ENCODE measurements at places on chromosomes 16 and 17.

GRCh38 chr16:49937886-49938285, 82.0 kb upstream of the ZNF423 start:
- no peak for DNase-seq

DNA sequence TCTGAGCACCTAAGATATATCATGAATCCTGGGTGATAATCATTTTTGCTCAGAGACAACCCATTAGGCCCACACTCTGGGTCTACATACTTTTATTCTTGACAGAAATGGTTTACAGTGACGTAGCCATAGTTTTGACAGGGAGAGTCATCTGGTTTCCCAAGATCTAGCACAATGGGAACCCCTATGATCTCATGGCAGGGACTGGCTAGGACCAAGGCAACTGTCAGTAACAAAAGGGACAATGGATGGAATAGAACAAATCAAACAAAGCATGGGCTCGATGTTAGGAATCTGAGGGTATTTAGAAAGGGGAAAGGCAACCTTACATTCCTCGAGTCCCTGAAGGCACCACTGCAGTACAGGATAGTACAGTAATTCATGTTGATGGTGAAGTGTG, 20.5 kb downstream of the CFAP97D1 start:
- no peak for DNase-seq

DNA sequence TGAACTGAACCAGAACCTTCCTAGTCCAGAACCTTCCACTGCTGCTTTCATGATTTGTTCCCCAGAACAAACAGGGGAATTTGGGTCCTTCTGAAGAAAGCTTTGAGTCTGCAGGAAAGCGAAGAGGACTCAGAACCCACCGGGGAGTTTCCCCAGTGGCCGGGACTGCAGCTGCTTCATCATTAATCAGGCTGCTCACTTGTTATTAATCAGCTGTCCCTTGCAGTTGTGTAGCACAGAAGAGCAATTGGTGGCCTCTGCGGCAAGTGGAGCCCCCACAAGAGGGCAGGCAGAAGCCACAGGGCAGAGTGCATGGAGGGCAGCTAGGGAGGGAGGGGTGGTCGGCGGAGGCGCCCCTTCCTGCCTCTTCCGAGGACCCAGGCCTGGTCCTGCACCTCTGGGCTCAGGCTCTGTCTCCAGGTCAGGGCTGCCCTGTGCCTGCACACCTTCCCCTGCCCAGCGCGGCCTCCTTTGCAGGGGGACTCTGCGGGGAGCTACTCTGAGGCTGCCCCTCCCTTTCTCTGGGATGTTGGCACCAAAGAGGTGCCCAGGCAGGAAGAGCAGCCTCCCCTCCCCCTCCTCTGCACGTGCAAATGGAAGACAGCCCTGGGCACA, 6.9 kb downstream of the CCL17 start:
- DNase-seq = no peak

DNA sequence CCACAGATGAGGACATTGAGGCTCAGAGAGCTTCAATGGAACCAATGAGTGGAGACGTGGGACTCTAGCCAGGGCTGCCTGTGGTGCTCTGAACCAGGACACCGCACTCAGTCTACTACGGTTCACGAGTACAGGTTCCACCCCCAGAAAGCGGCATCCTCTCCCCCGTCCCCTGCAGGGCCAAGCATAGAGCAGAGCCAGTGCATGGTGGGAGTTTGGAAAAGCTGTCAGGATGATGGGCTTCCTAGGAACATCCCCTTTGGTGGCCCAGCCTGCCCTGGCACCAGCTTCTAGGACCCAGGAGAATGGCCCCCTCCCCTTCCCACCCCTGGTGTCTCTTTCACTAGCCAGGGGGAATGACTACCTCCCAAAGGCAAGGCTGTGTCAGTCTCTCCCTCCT, 8.4 kb downstream of the ZNF319 start:
- DNase-seq = no peak

DNA sequence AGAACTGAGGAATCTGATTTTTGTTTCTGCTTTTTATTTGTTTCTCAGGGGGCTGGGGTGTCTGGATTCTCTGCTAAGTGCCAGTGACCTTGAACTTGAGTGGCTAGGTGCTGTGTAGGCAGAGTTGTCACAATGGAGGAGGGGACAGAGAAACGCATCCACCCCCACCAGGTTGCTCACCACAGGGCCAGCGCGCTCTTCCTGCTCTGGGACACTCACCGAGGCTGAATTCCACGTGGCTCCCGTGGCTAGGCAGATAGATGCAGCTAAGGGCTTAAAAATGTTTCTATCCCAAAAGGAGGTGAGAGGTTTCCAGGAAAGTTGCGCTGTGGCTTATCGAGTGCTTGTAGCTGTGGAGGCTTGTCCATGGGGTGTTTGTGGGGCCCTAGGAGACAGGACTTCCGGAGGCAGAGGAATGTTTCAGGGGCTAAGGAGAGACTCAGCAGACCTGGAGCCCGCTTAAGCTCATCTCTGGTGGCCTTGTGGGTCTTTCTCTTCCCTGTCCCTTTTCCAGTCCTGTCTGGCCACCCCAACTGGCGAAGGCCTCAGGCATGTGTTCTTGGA, 36.8 kb downstream of the ADCY7 start:
- no peak for DNase-seq

DNA sequence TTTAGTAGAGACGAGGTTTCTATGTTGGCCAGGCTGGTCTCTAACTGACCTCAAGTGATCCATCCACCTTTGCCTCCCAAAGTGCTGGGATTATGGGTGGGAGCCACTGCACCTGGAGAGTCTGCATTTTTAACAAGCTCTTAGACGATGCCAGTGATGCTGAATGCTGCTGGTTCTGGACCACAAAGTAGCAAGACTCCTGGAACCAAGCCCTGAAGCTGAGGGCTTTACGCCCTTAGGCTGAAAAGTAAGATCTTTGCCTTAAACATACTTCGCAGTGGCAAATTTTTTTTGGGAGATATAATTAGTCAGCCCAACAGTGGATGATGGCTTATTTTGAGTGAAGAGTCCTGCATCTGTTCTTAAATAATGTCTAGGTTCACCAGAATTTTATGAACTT, 14.0 kb downstream of the METTL9 start:
- no peak for DNase-seq

DNA sequence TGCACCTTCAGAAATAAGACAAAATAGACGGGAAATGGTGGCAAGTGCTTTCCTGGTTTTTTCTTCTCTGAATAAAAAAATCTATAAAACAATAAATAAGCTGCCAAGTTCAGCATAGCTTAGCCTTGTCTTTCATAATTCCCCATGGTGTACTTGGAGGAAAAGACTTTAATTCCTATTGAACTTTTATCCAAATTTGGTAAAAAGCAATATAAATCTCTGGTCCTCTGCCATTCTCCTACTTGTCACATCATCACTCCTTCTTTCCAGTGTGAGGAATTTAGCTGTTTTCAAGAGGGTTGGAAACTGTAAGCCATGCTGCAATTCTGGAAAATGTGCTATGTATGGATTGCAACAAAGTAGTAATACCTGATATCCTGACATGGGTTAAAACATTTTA, 551.8 kb upstream of the KIF2B start:
- DNase-seq = no peak

DNA sequence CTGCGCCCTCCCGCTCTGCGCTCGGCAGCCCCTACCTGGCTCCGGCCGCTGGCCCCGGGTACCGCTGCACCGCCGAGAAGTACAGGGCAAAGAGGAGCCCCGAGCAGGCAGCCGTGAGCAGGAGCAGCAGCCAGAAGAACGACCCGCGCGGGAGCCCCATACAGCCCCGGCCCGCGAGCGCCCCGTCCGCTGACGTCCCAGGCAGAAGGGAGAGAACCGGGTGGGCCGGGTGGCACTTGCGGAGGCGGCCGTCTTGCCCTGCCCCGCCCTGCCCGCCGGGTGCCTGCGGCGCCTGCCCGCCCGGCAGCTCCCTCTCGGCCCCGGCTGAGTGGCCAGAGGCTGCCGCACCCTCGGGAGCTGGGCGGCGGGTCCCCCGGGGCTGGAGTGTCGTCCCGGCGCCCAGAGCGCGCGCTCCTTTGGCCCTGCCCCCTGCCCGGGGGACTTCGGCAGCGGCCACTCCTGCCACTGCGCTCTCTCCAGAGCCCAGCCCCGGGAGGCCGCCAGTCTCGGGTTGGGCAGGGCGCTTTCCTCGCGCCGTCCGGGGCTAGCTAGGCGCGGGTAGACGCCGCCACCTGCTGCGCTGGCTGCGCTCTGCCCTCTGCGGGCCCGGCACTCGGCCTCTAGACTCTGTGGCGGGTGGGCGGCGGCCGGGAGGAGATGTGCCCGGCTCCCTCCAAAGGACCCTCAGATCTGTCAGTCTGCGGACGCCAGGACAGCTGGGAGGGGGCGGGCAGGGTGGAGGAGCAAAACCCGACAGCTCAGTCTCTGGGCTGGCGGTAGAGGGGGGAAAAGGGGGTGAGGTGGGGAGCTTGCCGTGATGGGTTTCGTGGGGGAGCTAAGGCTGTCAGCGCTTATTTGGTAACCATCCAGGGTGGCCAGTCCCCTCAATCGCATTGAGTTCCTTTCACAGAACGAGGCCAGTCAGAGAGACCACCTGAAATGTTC, at the start of gene ST6GALNAC2:
Gene ST6GALNAC2, minus strand, starts transcription at position 212 of the 945 bp plus-strand sequence. Its CDS starts 52 bp downstream, at position 160.
- no peak for DNase-seq

- no peak for DNase-seq
Measured at GRCh38 chr17:56820207-56820606, 13.5 kb downstream of the C17orf67 start.

GRCh38 chr16:2361129-2361528, 20.6 kb upstream of the ABCA3 start:
- no peak for DNase-seq

DNA sequence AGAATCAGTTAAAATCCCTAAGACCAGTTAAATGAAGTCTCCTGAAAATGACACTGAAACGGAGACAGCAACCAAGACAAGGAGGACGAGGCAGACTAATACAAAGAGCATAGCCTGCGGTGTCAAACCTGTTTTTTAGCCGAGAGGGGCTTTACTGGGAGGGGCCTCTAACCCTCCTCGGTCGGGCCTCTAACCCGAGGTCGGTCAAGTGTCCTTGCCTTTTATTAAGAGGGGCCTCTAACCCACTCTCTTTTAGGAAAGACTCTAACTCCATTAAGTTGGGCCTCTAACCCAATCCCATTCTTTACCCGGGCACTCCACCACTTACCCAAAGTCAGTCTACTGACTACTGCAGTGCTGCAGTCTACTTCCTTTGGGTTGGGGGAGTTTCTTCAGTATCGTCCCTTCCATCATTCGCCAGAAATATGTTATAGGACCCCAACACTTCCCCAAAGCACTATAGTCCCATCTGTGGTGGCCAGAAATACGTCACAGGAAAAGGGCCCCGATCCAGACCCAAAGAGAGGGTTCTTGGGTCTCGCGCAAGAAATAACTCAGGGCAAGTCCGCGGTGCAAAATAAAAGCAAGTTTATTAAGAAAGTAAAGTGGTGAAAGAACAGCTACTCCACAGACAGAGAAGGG, 39.2 kb upstream of the ARL4D start:
- no peak for DNase-seq

DNA sequence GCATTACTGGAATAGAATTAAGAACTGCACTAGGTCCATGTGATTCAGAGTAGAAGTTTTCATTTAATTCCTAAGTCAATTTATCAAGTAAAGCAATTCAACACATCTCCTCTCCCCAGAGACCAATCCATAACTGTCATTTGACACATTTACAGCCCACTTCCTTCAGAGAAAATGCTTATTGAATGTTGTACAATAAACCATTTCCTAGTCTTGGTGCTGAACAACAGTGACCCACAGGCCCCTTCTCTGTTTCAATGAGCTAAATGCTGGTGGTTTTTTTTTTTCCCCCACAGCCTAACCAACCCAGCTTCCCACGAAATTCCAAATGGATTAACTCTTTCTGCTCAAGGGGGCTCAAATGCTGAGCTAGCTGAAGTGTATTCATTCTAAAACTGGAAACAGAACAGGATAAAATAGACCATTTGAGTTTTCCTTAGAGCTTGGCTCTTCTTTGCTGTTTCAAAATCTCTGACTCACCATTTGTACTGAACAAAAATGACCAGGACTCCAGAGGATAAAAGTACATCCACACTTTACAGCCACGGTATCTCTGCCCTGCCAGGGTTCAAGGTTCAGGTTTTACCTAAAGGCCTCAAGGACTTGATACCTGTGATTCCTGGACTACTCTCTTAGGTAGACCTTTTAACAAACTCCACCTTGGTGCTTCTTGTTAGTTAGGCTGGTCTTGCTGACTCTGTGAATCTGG, 62.3 kb downstream of the TMEM100 start:
- DNase-seq = no peak

- DNase-seq = no peak
Measured at GRCh38 chr17:32813021-32813420, 63.9 kb downstream of the MYO1D start.

DNA sequence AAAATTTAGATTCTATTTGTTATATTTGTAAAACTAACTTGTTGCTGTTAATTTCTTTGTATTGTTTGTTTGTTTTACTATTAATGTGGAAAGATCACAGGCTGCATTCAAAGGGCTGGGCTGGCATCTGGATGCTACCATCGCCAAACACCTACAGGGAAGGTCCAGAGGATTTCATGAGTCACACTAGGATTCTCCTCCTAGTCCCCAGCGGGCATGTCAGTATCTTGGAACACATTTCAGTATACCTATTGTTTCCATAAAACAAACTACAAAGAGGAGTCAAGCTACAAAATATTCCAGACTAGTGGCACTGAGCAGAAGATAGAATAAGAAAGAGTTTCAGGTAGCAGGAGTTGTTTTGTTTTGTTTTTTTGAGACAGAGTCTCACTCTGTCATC, 55.3 kb downstream of the NOG start:
- no peak for DNase-seq

- no peak for DNase-seq
Measured at GRCh38 chr17:7823581-7824001, 10.4 kb upstream of the KDM6B start.

DNA sequence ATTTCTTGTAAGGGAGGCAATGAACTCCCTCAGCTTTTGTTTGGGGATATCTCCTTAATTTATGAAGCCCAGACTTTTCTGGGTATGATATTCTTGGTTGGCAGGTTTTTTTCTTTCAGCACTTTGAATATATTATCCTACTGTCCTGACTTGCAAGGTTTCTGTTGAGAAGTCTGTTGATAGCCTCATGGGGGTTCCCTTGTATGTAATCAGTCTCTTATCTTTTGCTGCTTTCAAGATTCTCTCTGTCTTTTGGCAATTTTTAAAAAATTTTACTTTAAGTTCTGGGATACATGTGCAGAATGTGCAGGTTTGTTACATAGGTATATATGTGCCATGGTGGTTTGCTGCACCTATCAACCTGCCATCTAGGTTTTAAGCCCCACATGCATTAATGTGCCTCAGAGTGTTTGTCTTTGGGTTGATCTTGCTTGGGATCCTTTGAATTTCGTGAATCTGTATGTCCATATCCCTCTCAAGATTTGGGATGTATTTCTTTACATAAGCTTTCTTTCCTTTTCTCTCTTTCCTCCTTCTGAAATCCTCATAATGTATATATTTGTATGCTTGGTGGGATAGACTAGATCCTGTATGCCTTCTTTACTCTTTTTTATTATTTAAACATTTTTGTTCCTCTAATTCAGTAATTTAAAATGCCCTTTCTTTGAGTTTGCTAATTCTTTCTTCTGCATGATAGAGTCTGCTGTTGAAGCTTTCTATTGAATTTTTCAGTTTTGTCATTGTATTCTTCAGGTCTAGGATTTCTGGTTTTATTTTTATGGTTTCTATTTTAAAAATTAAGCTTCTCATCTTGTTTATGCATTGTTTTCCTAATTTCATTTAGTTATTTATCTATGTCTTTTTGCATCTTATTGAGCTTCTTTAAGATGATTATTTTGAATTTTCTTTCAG, 5.2 kb upstream of the KRT25 start:
- DNase-seq = no peak

Measured in D721Med (cell line).